ENCODE measurements at places on chromosomes 13 and 19.

DNA sequence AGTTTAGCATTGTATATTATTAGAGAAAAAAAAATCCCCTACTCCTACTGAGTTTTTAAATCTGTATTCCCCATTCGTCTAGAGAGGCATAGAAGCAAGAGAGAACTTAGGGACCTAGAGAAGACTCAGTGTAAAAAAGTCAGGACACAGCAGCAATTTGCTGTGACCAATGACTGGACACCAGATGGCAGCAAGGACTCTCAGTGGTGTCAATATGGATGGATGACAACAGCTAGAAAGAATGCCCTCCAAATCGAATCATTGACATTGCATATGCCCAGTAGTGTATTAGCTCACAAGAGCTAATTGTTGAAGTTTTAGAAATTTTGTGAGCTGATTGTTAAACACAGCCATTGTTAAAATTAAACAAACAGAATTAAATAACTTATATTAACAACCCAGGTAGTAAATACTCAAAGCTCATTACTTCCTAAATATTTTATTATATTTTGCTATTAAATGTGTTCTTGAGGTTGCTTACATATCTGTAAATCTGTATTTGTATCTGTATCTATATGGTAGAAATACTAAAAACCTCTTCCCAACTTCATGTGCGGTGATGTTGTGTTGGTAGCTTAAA lies 43.9 kb downstream of the SIAH3 start:
- peaks cover 2% of the 10 kb centered on the region for H3K27me3 ChIP-seq
- H3K4me3 ChIP-seq, result no peak overlapping the region
- no peak overlapping the region for H3K27ac ChIP-seq

DNA sequence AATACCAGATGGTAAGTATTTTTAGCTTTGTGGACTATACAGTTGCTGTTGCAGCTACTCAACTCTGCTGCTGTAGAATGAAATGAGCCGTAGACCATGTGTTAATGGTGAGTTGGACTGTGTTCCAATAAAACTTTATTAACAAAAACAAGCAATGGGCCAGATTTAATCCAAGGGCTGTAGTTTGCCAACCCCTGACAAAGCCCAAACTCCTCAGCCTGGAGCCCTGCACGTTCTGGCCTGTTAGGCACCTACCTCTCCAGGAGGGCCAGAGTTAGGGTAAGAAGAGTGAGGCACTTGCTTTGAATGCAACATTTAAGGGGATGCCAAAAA lies 36.7 kb upstream of the CD33 start:
- no peak overlapping the region for H3K4me3 ChIP-seq
- no peak for DNase-seq
- peaks cover 2% of the 10 kb centered on the region for H3K27me3 ChIP-seq
- H3K27ac ChIP-seq, result no peak overlapping the region
- H3K4me1 ChIP-seq, result no peaks in the 10 kb centered on the region

DNA sequence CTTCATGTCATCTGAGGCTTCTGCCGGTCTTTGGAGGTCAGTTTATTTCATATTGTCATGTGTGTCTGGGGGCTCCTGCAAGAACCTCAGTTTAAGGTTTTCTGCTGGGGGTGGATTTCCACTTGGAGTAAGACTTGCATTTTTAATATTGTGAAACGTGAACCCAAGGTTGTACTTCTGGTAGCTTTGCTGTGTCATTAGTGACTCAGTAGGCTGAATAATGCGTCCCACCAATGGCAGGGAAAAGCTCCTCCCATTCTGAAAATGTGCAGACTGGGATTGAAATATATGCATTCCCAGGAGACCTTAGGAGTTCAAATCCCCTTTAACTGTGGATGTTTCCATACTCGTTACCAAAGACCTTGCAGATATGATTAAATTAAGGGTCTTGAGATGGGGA lies 46.2 kb downstream of the ING1 start:
- no peak overlapping the region for H3K4me3 ChIP-seq
- no peaks in the 10 kb centered on the region for H3K36me3 ChIP-seq
- no peak overlapping the region for H3K27ac ChIP-seq
- no peaks in the 10 kb centered on the region for H3K4me1 ChIP-seq
- peaks cover 9% of the 10 kb centered on the region for H3K27me3 ChIP-seq

DNA sequence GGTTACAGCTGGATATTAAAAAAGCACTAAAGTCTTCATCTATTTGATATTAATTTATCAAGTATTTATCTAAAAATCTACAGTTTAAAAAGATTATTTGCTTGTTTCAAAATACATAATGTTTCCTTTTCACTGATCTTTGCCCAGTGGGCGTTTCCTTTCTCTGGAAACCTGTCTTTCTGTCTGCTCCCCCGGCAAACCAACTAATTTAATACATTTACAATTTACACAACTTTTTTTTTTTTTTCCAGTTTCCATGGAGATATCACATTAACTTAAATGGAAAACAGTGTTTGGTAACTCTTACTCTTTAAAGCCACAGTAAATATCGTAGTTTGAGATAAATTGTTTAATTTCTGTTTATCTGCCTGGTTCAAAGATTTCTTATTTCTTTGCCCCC lies 5.3 kb downstream of the GPC6 start:
- peaks cover 20% of the 10 kb centered on the region for H3K27me3 ChIP-seq
- H3K4me1 ChIP-seq, result no peaks in the 10 kb centered on the region
- no peak overlapping the region for H3K27ac ChIP-seq
- H3K4me3 ChIP-seq, result no peak overlapping the region

DNA sequence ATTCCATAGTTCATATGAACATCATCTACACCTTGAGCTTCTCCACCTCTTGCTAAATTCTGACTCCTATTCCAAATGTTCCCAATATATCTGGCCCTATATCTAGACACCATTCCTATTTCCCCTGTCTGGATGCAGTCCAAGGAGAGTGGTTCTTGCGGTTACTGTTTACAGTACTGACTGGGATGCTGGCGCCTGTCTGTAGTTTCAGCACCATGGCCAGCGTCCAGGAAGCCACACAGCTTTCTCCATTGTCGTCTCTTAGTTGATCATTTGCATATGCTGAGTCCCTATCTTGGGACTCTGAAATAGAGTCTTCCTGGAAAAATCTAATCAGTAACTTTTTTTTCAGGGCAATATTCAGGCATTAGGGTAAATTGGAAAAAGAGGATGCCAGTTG lies 14.9 kb downstream of the LAIR2 start:
- peaks cover 5% of the 10 kb centered on the region for H3K36me3 ChIP-seq
- H3K4me1 ChIP-seq, result peaks cover 46% of the 10 kb centered on the region
- no peak overlapping the region for H3K4me3 ChIP-seq
- DNase-seq, result peak; percentile 53
- peaks cover 3% of the 10 kb centered on the region for H3K27me3 ChIP-seq

- H3K4me1 ChIP-seq, result peaks cover 13% of the 10 kb centered on the region
- peak; percentile 74 for DNase-seq
- peaks cover 33% of the 10 kb centered on the region for H3K36me3 ChIP-seq
- H3K4me3 ChIP-seq, result peak overlapping the region; percentile 80
Measured at GRCh38 chr19:49889687-49890348, 6.9 kb downstream of the IL4I1 start.

- H3K36me3 ChIP-seq, result no peaks in the 10 kb centered on the region
- no peaks in the 10 kb centered on the region for H3K27me3 ChIP-seq
- no peak for DNase-seq
- H3K4me3 ChIP-seq, result no peak overlapping the region
- no peaks in the 10 kb centered on the region for H3K4me1 ChIP-seq
Measured at GRCh38 chr13:101202590-101202989, 213.7 kb downstream of the NALCN start.

DNA sequence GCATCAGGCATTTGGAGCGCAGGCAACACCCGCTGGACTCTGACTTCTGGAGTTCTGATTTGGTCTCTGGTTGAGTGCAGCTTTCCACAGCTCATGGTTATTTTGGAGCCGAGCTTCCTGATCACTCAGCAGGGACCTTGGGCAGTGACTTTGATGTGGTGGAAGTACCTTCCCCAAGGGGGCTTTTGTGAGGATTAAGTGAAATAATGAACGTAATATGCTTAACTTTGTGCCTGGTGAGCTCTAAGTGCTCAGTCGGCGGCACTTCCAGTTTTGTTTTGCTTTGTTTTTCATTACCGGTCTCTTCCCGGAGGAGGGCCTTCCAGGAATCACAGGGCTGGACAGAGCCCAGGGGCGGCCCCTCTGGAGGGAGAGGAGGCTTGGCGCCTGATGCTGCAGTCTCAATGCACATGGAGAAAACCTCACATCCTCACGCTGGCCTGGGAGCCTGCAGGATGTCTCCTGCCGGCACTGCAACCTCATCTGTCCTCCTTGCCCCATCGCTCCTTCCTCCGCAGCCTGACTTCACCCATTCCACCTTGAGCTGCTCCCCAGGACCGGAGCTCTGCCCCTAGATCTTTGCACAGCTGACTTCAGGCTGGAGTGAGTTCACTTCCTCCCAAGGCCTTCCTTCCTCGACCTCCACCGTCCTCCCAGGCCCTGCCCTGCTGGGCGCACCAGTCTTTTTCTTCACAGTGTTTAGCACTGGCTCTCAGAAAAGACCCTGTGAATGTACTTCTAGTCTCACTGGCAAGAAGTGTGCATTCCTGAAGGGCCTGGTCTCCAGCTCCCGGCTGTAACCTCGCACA lies 1.5 kb downstream of the PLEKHF1 start:
- peaks cover 33% of the 10 kb centered on the region for H3K36me3 ChIP-seq
- peaks cover 73% of the 10 kb centered on the region for H3K4me1 ChIP-seq
- DNase-seq, result no peak
- H3K27me3 ChIP-seq, result no peaks in the 10 kb centered on the region
- H3K4me3 ChIP-seq, result peak overlapping the region; percentile 95
- H3K27ac ChIP-seq, result peak overlapping the region; percentile 85
